ENCODE measurements at places on chromosomes 13 and 19.

DNA sequence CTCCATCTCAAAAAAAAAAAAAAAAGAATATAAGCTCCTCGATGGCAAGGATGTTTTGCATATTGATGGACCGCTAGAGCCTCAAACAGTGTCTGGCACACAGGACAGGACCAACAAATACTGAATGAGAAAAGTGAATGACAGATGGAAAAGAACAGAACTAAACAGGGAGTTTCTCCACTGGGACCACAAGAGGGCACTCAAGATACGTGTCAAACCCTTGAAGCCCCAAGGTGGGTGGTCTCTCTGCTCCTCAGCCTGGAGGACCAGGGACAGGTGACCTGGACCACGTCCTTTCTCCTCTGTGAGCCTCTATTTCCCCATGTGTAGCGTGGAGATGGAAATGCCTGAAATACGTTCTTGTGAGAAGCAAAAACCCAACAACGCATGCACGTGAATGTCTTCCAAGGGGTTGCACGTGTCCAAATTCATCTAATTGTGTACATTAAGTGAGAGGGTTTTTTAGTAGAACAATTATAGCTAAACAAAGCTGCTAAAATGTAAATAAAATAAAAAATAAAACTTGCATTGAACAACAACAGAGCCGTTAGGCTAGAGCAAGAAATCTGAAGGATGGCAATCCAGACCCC lies 5.7 kb upstream of the CDC42EP5 start:
- DNase-seq = no peak

- no peak for DNase-seq
Measured at GRCh38 chr13:24221007-24221406, 60.5 kb downstream of the SPATA13 start.

DNA sequence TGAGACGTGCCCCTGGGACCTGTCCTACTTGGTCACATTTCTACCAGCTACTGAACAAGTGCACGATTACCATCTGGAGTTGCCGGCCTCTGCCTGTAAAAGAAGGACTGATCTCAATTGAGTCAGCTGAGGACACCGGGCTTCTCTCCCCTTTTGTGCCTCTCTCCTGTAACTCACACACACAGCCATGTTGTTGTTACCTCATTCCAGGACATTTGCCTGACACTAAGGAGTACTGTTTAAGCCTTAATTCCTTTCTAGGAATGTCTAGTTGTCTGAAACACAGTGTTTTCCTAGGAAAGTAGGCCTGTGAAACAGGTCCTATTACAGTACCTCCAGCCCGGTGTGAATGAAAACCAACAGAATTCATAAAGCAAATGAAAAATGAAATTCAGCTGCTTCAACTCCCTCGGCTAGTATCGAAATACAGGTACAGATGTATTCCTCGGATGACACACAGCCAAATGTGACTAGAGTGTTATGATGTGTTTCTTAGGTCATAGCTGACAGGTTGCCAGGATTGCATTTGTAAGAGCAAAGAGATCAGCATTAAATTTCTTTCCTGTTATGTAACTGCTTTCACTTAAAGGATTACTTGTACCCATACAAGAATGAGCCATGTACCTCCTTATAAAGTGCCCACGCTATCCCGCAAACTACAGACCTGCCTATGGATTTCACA lies 152.0 kb upstream of the IRS2 start:
- DNase-seq = peak; percentile 80

DNA sequence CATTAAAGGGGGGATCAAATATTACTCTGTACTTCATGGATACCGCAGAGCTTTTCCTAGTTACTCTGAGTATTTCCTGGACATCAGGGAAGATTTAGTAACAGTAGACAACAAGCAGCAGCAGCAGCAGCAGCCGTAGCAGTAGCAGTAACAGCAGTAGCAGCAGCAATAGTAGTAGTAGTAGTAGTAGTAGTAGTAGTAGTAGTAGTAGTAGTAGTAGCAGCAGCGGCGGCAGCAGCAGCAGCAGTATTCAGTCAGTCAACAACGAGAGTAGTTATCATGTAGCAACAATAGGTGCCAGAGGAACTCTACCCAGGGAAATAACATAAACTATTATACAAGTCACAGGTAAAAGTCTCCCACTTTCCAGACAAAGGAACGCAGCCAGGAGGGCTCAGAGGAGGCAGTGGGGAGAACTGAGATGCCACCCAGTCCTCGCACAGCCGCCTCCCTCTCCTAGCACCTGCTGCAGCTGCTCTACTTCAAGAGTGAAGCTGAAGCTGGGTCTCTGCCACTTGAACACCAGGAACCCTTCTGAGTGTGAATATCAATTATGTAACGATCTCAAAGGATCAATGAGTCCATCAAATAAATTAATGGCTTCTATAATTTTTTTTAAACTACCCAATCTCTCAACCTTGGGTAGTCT lies 1.3 kb upstream of the DOCK9 start:
- no peak for DNase-seq

DNA sequence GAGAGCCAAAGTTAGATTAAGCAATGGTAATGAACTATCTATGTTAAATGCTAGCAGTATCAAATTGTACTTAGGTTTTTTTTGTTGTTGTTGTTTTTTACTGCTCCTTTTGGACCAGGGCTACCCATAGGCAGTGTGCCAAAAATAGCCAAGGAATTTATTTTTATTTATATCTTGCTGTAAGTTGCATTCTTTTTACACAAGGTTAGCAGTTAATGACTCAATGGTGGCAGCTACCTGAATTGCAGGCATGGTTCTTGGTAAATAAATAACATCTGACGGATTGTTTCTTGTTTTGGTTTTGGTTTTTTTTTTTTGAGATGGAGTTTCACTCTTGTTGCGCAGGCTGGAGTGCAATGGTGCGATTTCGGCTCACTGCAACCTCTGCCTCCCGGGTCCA lies 194.8 kb upstream of the TSC22D1 start:
- no peak for DNase-seq

GRCh38 chr13:113192279-113192678 lies 16.2 kb downstream of the PCID2 start:
- no peak for DNase-seq

- DNase-seq = no peak
Measured at GRCh38 chr19:11347546-11348039, 1.3 kb downstream of the CCDC159 start.

- no peak for DNase-seq
Measured at GRCh38 chr13:24004971-24005370, 107.7 kb upstream of the C1QTNF9B start.

DNA sequence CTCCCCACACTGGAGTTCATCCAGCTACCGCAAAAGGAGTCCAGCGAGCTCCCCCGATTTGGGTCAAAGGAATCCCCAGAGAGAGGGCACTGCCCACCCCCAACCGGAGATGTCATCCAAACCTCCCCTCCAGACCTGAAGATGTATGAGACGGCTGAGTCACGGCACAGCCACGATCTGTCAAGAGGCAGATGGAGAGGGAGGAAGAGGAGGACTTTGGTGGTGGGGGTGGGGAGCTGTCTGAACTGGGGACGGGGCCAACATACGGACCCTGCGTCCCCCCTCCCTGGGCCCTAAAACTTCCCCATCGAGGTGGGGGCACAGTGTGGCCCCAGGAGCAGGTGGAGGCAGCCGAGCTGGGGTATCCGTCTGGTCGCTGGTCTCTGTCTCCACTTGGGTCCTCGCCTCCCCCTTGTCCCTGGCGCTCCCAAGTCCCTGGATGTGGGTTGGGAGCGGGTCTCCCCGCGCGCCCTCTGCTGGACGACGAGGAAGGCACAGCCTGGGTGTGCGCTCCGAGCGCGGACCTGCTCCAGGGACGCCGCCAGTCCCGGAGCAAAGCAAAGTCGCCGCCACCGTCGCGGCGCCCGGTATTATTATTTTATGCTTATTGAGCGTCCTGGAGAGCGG lies 3.8 kb downstream of the PDE4A start:
- DNase-seq = no peak

DNA sequence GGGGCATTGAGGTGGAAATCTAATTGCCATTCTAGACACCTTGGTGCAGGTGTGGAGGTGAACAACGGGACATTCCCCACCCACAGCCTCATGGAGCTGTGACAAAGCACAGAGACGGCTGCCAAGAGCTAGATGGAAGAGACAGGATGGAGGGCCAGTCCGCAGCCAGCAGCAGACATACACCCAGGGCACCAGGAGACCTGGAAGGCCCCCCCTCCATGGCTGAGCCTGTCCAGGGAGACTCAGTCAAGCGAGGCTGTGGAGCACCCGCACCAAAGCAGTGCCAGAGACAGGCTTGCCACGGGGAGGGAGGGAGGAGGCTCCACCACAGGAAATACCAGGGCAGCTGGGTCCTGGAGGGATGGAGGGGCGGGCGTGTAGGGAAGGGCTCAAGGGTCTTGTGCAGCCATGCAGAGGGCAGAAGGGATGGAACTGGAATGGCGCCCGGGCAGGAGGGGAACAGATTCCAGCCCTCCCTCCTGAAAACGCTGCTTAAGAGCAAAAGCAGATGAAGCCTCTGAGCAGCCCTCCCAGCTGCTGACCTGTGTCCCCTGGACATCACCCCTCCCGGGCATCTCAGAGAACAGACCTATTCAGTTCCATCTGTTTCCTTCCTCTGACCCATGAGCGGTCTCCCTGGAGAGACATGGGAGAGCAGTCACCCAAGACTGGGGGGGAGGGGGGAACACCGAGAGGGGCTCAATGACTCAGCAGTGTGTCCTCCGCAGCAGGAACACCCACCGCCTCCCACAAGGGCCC lies 14.4 kb downstream of the EPS15L1 start:
- DNase-seq = no peak

- DNase-seq = no peak
Measured at GRCh38 chr13:19657872-19658591, 24.6 kb downstream of the MPHOSPH8 start.

- no peak for DNase-seq
Measured at GRCh38 chr19:41577144-41577830, 1.3 kb downstream of the CEACAM21 start.

GRCh38 chr13:35923347-35923746 lies 207.8 kb downstream of the DCLK1 start:
- DNase-seq = peak; percentile 34

DNA sequence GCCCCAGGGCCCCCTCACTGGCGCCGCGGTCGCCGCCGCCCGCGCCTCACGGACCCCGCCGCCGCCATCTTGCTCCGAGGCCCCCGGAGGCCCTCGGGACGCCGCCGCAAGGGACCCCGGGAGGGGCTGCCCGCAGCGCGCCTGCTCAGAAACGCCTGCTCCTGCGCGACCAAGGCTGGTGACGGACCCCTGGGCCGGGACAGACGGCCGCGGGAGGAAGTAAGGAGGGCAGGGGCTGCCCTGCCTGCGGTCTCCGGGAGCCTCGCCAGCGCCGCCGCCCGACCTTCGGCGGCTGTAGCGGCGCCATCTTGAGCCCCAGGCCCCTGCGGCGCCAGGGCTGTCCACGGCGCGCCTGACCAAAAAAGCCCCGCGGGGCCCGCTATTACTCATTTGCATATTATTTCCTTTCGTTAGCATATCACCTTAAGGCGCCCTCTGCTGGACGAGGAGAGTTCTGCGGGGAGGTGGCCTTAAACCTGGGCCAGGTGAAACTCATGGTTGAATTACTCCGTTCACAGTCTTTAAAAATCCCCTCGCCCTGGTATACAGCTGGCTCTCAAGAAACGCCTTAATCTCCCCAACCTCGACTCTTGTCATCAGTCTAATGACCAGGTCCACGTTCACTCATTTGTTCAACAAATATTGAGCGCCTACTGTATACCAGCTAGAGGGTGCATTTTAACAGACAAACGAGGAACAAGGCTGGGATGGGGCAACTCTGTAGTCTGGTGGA lies at the start of gene REXO1:
TSS of gene REXO1 (minus strand) at position 85 of the 733 bp plus-strand sequence. CDS start 125 bp downstream, outside the sequence.
- DNase-seq = peak; percentile 40

GRCh38 chr19:19067276-19068072 lies 3.7 kb downstream of the SLC25A42 start:
- DNase-seq = no peak

DNA sequence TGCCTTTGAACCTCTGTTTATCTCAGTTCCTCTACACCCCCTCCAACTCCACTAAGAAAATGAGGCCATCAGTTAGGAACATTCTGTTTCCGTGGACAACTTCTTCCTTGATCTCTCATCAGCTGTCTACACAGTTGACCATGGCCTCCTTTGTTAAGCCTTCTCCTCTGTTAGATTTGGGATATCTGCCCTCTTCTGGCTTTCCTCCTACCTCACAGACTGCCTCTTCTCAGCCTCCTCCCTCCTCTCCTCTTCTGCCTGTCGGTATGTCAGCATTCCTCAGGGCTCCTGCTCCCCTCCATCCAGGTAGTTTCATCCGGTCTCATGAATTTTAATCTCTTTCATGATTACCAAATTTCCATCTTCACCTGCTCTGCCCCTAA lies 454.9 kb downstream of the FOXO1 start:
- DNase-seq = no peak

DNA sequence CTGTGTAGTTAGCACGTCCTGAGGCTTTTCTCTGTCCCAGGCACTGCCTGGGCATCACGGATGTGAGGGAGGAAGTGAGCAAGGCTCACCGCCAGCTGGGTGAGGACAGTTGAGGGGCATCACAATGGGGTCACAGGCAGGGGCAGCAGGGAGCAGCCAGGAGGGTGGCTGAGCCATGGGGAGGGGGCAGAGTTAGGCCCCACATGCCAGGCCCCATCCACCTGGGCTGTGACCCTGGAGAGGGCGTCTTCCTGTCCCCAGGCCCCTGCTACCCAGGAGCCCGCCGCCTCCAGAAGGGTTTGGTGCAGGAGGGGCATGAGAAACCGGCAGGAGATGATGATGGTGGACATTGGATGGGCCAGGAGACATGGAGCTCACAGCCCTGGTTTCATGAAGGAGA lies 56.8 kb upstream of the F7 start:
- no peak for DNase-seq

- DNase-seq = no peak
Measured at GRCh38 chr19:8224394-8225145, 15.4 kb downstream of the CERS4 start.
